ENCODE measurements at places on chromosomes 12 and 14. TPM values are rescaled to one million over a fixed set of nuclear protein-coding genes. Genes with fewer than 3 reads are reported as not detected.

The KLRC1 gene
- total RNA-seq: not detected

The STRAP gene
- 64.5 TPM for total RNA-seq

The OVCH1 gene
- total RNA-seq: 0.12 TPM

The CMTM5 gene
- 0.40 TPM for total RNA-seq

The FBXO33 gene
- total RNA-seq: 28.3 TPM
